Psoas muscle (tissue), 8 donors: ENCODE measurements at places on chromosomes 3 and 15. TPM values are rescaled to one million over a fixed set of nuclear protein-coding genes. Genes with fewer than 3 reads are reported as not detected.
A peak's percentile ranks its signal among the peaks of the same experiment; 100 is the strongest.

DNA sequence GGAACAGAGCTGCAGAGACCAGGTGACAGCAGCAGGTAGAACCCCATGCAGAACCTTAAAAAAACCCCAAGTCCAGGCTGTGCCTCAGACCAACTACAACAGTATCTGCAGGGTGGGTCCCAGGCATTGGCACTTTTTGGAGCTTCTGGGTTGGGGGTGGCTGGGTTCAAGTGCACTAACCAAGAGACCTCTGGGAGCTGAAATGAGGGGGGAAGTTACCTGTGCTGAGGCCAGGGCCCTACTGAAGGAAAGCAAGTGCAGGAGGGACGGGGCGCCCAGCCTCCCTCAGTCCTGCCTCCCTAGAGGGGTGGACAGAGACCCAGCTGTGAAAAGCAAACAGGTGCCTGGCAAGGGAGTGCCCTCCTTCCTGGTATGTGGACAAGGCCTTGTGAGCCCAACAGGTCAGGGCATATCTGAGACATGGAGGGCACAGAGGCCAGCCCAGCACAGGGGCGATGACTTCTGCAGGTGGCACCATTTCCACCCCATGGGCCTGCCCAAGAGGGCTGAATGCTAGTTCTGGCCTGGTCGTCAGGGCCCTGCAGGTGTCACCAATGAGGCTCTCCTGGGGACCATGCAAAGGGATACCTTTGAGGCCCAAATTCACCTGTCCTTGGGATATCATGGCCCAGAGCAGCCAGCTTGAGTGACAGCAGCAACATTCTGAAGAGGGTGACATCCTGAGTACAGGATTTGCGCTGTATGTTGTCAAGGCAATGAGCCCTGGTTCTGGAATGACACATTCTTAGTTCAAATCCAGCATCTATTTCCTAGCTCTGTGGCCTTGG is 18.7 kb downstream of the CTSH start:
- H3K4me1 ChIP-seq = peaks cover 4% of the 10 kb centered on the region
- DNase-seq = no peak
- no peak overlapping the region for H3K27ac ChIP-seq

DNA sequence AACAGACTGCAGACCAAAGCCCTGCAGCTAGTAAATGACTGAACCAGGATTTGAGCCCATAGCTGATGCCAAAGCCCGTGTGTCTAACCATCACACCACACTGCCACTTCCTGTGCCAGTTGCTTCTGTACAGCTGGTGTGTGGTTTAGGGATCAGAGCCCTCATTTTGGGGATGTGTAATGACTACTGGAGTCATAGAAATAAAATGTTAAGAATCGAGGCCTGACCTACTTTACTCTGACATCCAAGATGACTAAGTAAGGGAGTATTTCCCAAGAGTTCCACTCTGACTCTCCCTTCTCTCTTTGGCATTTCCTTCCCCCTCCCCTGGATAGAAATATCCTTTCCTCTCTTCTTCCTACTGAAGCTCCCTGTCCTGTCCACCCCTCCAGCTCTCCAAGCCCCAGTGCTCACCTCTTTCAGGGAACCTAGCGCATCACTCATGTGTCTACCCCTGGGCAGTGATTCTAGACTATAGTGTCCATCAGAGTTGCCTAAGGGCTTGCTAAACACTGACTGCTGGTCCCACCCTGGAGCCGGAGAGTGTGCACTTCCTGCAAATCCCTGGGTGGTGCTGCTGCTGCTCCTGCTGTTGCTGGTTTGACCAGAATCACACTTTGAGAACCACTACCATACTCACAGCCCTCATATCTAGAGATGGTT is 53.8 kb downstream of the MGLL start:
- no peak overlapping the region for H3K4me3 ChIP-seq
- peaks cover 53% of the 10 kb centered on the region for H3K4me1 ChIP-seq
- H3K27me3 ChIP-seq = no peaks in the 10 kb centered on the region
- no peaks in the 10 kb centered on the region for H3K36me3 ChIP-seq
- peak overlapping the region; percentile 77 for H3K27ac ChIP-seq

GRCh38 chr3:191119415-191120295 is 79.4 kb upstream of the OSTN start:
- H3K36me3 ChIP-seq = no peaks in the 10 kb centered on the region
- no peak overlapping the region for H3K27ac ChIP-seq
- no peak for DNase-seq
- no peaks in the 10 kb centered on the region for H3K27me3 ChIP-seq
- H3K4me1 ChIP-seq = no peaks in the 10 kb centered on the region
- no peak overlapping the region for H3K4me3 ChIP-seq

GRCh38 chr3:40718681-40719080 is 193.9 kb downstream of the ZNF621 start:
- no peaks in the 10 kb centered on the region for H3K36me3 ChIP-seq
- H3K4me1 ChIP-seq = peaks cover 3% of the 10 kb centered on the region
- no peak overlapping the region for H3K4me3 ChIP-seq
- H3K27ac ChIP-seq = no peak overlapping the region
- no peak for DNase-seq

GRCh38 chr3:5330152-5330810 is 142.8 kb downstream of the EDEM1 start:
- H3K27ac ChIP-seq = no peak overlapping the region
- H3K36me3 ChIP-seq = no peaks in the 10 kb centered on the region
- no peak overlapping the region for H3K4me3 ChIP-seq

DNA sequence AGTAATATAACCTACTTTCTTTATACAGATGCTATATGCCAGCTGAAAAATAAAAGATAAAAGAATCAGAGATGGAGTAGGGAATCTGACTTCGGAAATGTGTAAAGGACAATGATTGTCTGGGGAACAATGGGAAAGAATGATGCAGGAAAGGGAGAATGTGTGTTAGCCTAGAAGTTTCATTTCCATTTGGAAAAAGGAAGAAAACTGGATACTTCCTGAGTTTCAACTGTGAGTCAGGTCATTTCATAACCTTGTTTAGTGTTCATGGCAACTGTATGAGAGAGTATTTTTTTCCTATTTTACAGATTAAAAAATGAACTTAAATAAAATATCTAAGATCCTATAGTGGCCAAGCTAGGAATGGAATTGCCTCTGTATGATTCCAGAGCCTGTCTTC is 261.3 kb upstream of the NECTIN3 start:
- no peaks in the 10 kb centered on the region for H3K4me1 ChIP-seq
- no peaks in the 10 kb centered on the region for H3K36me3 ChIP-seq
- H3K27ac ChIP-seq = no peak overlapping the region
- DNase-seq = no peak
- no peak overlapping the region for H3K4me3 ChIP-seq

- peaks cover 31% of the 10 kb centered on the region for H3K4me1 ChIP-seq
- no peaks in the 10 kb centered on the region for H3K36me3 ChIP-seq
- peak overlapping the region; percentile 94 for H3K27ac ChIP-seq
- peak overlapping the region; percentile 98 for H3K4me3 ChIP-seq
Observed at GRCh38 chr15:99732751-99733267, 428 bp downstream of the LYSMD4 start.

GRCh38 chr15:92812271-92812670 is 87.9 kb upstream of the CHD2 start:
- H3K36me3 ChIP-seq = no peaks in the 10 kb centered on the region
- peaks cover 2% of the 10 kb centered on the region for H3K4me1 ChIP-seq

GRCh38 chr15:70427167-70428120 is 329.7 kb upstream of the TLE3 start:
- no peaks in the 10 kb centered on the region for H3K36me3 ChIP-seq
- no peak overlapping the region for H3K27ac ChIP-seq
- no peak overlapping the region for H3K4me3 ChIP-seq
- no peaks in the 10 kb centered on the region for H3K4me1 ChIP-seq

DNA sequence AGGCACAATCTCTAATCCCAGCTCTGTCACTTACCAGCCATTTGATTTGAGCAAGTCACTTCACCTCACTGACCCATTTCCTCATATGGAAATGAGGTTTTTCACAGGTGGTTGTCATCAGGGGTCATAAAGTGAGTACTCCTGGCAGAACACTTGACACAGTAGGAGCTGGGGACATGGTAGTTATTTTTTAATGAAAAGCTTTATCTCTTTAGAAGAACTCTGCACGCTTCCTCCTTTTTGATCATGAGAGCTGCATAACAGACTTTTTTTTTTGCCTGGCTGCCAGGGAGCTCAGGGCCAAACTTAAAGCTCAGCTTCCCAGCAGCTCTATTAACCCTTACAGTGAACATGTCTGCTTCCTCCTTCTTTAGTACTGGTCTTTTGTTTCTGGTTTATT is 8.4 kb downstream of the VWA5B2 start:
- peaks cover 10% of the 10 kb centered on the region for H3K36me3 ChIP-seq
- H3K4me1 ChIP-seq = no peaks in the 10 kb centered on the region
- H3K4me3 ChIP-seq = no peak overlapping the region
- DNase-seq = no peak
- peaks cover 8% of the 10 kb centered on the region for H3K27me3 ChIP-seq

GRCh38 chr3:13132281-13132680 is 59.1 kb upstream of the IQSEC1 start:
- H3K27ac ChIP-seq = no peak overlapping the region
- no peak overlapping the region for H3K4me3 ChIP-seq
- H3K36me3 ChIP-seq = no peaks in the 10 kb centered on the region
- DNase-seq = no peak

- DNase-seq = no peak
- no peaks in the 10 kb centered on the region for H3K27me3 ChIP-seq
- H3K36me3 ChIP-seq = no peaks in the 10 kb centered on the region
Observed at GRCh38 chr3:83454353-83454752, 1504.4 kb upstream of the CADM2 start.

The MASP1 gene
- 8.1 TPM for total RNA-seq

The SPINT1 gene
- total RNA-seq = 0.54 TPM
